ENCODE measurements at places on chromosomes 13 and 19.

- no peak for DNase-seq
Measured at GRCh38 chr19:42334697-42335373, 9.4 kb downstream of the MEGF8 start.

- no peak for DNase-seq
Measured at GRCh38 chr13:106132216-106132615, 403.2 kb downstream of the EFNB2 start.

- no peak for DNase-seq
Measured at GRCh38 chr13:35855531-35856019, 275.6 kb downstream of the DCLK1 start.

GRCh38 chr13:99342723-99343315 is 35.6 kb upstream of the GPR183 start:
- DNase-seq = no peak

DNA sequence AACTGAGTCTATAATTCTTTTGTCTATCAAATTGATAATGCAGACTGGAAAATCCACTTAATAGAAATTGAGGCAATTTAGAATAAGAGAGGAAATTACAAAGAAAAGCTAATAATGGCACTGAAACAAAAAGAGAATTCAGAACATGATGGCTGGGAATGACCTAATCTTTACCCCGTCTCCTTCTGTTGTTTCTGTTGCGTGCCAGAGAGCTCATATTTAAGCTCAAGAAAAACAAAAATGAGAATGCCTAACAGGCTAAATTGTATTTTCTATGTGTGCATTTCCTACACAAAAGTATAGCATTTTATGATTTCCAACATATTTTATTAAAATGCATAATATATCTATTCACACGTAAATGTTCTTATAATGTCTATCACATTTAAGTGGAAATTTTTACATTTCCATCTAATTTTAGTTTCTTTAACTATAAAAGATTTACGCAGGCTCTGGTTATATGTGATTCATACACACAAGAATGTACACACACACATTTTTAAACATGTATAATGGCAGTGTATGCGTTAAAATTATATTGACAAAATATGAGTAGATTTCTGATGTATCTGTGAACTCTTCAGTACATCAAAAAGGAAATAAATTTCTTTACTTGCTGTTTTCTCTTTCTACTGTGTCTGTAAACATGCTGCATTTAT is 432.3 kb downstream of the SLITRK6 start:
- DNase-seq = no peak

- DNase-seq = peak; percentile 96
Measured at GRCh38 chr19:3055741-3056416, 6.4 kb downstream of the TLE5 start.

DNA sequence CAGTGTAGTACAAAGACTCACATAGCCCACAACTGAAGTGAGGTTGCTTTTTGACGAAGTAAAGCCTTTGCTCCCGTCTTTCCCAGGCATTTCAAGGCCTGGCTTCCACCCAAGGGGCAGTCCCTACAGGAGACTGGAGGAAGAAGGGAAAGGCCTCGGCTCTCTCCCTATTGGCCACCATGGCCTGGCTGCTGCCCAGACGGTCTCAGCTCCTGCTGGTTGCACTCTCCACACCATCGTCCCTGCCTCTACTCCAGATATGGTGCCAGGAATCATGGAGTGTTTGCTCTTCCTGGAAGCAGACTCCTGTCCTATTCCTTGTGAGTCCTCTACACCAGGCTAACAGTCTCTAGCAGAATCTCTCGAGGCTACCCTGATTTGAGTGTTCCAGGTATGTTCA is 124.1 kb upstream of the UQCRFS1 start:
- DNase-seq = no peak

DNA sequence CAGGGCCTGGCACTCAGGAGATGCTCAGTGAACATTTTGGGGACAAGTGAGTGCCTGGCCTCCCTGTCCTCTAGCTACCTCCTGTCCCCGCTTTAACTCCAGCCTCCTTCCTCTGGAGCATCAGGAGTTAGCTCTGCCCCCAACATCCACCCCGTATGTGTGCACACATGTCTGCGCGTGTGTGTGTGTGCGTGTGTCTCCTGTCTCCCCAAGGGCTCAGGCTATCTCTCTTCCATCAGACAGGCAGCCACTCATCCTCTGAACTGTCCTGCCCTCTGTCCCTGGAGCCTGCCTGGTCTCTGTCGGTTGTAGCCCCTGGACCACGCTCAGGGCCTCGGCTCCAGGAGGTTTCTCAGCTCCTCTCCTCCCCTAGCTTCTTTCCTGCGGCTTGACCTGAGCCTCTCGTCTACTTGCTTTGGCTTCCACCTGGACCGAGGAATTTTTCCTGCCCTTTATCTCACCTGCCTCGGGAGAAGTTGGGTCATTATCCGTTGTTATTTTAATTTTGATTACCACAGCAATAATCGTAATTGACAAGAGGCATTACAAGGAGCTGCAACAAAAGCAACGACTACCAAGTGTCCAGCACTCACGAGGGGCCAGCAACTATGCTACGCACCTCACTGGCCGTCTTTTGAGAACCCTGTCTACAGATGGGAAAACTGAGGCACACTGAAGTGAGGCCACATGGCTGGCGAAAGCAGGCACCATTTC is 32.0 kb upstream of the ASF1B start:
- no peak for DNase-seq

- DNase-seq = peak; percentile 19
Measured at GRCh38 chr19:51514866-51515481, 13.4 kb upstream of the SIGLEC12 start.

- no peak for DNase-seq
Measured at GRCh38 chr19:35704218-35704617, at the start of gene ZBTB32. Gene ZBTB32, plus strand, starts transcription at chr19:35704558. Its CDS starts 10,069 bp downstream, at chr19:35714627.

GRCh38 chr19:8664671-8665057 is 33.9 kb downstream of the ACTL9 start:
- no peak for DNase-seq

GRCh38 chr13:41382431-41382830 is 71.4 kb downstream of the NAA16 start:
- no peak for DNase-seq

DNA sequence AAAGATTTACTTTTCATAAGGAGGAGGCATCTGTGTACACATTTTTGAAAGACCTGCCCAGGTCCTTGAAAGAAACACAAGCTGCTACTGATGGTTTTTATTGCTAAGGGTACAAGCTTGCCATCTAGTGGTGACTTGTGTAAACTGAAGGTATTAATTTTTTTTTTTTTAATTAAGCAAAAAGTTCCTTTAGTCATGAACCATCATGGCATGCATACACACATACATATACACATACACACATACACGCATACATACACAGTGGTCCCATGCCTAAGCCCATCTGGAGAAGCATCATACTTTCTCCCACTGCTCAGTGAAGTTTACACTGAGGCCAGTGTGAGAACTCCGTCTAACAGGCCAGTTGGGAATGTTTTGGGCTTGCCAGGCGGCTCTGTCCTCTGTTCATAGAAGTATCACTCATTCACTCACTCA is 312.5 kb downstream of the DCLK1 start:
- peak; percentile 3 for DNase-seq

- DNase-seq = no peak
Measured at GRCh38 chr13:20217168-20217567, 15.0 kb downstream of the GJB6 start.

DNA sequence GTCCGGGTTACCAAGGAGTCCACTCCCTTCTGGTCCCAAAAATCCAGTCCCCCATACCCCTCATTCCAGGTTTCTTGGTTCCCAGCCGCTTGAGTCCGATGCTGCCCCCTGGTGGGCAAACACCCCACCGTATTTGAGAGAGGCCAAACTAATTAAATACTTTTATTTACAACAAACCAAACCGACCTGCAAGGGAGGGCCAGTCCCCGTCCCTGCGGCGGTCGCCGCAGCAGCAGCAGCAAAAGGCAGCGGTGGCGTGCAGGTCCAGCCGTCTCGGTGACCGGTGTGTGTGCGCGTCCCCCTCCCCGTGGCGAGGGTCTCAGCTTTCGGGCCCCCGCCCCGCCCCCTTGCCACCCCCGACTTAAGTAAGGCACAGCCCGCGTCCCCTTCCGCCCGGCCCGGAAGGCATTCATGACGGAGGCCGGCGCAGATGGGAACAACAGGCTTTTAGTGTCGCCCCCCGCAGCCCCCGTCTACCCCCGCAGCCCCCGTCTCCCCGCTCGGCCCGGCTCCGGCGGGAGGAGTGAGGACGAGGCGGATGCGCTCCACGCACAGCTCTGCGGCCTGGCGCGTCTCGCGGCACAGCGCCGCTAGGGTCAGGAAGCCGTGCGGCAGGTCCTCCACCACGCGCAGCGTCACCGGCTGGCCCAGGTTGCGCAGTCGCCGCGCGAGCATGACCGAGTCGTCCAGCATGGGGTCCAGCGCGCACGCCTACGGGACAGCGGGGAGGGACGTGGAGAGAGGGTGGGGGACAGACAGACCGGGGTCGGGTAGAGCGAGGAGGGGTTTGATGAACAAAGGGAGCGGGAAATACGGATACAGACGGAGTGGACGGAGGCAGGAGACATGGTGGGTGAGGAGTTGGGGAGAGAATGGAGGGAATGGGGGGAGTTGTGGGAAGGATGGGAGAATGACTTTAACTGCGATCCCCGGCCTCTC is 11.5 kb upstream of the CNFN start:
- DNase-seq = peak; percentile 70

GRCh38 chr13:109275852-109276251 is 510.5 kb downstream of the IRS2 start:
- no peak for DNase-seq

- no peak for DNase-seq
Measured at GRCh38 chr13:93388701-93389100, 162.1 kb downstream of the GPC6 start.

GRCh38 chr13:106008540-106008939 is 526.9 kb downstream of the EFNB2 start:
- no peak for DNase-seq

DNA sequence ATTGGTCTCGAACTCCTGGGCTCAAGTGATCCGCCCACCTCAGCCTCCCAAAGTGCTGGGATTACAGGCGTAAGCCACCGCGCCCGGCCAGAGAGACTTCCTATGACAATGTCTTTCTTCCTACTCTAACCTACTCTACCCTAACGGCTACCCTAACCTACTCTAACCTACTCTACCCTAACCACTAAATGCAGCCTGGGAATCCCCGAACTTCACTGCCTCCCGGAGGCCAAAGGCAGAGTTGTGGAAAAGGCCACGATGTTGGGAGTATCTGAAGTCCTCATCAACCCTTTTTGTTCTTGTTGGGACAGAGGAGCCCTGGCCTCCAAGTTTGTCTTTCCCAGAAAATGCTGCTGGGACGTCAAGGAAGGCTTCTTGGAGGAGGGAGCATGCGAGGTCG is 967 bp upstream of the NR2C2AP start:
- no peak for DNase-seq

DNA sequence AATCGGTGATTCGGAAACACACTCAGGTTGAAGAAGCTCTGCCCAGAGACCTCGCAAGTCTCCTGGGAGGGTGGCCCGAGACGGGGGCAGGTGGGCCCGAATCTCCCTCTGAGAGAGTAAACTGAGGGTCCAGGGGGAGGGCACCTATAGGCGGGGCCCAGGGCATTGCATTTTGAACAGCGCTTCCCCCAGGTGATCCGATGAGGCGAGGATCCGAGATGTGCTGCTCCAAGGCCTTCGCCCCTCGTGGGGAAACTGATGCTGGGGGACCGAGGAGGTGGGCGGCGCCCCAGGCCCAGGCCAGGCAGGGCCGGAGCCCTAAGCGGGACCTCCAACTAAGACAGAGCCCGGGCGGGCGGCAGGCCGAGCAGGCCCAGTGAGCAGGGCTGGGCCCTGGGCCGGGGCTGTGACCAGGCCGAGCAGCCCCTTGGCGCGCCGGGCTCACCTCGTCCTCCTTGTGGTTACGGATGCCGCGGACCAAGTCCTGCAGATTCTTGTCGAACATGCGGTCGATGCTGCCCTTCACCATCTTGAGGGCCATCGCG is 500 bp downstream of the AP3D1 start:
- no peak for DNase-seq

GRCh38 chr13:27980280-27980998 is 8.1 kb downstream of the URAD start:
- no peak for DNase-seq

DNA sequence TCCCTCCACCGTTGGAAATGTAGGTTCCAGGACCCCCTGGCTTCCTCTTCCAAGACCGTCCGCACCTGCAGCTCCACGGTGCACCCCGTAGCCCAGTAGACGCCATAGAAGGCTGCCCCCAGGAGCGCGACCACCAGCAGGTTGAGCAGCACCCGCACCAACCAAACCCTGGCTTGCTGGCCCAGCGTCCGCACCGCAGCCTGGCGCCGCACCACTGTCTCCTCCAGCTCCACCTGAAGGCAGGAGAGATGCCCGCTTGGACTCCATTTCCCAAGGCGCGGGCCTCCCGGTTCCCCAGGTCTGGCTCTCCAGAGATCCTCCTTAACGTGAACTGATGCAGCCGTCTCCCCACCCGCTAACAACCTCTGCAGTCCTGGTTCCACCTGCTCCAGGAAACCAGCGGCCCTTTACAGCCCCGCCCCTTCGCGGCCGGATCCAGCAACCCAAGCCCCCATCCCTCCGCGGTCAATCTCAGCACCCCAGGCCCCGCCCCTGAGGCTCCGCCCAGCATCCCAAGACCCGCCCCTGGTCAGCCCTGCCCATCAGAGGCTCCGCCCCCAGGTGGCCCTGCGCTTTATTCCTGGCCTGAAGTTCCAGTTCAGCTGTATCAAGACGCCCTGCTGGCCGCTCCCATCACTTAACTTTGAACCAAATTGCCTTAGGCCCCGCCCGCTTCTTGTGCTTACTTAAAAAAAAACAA is 5.0 kb upstream of the LENG1 start:
- DNase-seq = no peak

- DNase-seq = no peak
Measured at GRCh38 chr19:14407605-14408484, 11.3 kb downstream of the DDX39A start.

DNA sequence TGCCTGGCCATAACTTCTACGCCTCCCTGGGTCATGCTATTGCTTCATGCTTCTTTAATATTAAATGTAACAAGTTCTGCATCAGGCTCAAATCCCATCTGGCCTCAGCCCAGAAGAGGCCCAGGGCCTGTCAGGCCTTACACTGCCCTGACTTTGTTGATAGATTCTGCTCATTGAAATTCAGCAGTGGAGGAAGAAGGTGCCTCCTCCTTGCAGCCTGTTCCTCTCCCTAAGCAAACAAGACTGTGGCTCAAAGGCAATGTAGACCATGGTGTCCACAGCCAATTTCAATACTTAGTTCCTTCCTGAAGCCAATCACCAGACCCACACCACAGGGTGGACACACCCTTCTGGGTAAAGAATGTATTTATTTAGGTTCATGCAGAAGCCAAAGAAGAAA is 59.4 kb downstream of the LACC1 start:
- DNase-seq = no peak

- DNase-seq = no peak
Measured at GRCh38 chr19:38638461-38638860, 9.0 kb upstream of the ACTN4 start.
